ENCODE measurements at places on chromosomes 5 and 9. TPM values are rescaled to one million over a fixed set of nuclear protein-coding genes. Genes with fewer than 3 reads are reported as not detected.

DNA sequence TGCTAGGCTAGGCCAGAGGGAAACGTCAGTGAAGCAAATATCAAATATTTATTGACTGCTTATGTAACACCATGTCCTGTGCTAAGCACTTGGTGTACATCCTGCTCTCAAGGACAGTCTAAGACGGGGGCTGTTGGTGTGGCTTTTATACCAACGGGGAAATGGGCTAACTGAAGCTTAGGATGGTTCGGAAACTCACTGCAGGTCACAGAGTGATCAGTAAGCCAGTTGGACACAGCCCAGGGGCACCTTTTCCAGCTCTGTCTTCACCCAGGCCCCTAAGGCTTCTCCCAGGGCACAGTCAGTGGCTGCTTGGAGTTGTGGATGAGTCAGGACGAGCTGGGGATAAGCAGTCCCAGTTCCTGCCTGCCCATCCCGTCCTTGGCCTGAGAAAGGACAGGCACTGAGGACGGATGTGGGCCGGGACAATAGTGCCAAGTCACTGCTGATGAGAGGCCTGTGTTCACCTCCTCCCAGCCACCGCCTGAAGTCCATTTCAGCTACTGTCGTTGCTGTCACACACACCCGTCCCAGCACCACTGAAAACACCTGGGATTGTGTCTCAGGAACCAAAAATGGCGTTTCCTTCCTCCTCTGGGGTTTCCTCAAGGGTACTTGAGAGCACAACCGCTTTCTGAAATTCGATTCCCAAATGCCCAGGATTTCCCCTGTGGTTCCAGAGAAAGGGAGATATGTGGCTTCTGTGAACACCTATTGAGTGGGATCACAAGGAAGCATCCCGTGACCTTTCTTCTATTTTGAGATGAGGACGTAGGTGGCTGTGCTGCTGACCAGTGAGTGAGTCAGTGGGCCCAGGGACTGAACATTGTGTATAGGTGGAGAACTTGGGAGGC is 17.5 kb upstream of the SPRY4 start:
- no peak for DNase-seq
- peak overlapping the region; percentile 40 for H3K27ac ChIP-seq
- peaks cover 22% of the 10 kb centered on the region for H3K36me3 ChIP-seq

DNA sequence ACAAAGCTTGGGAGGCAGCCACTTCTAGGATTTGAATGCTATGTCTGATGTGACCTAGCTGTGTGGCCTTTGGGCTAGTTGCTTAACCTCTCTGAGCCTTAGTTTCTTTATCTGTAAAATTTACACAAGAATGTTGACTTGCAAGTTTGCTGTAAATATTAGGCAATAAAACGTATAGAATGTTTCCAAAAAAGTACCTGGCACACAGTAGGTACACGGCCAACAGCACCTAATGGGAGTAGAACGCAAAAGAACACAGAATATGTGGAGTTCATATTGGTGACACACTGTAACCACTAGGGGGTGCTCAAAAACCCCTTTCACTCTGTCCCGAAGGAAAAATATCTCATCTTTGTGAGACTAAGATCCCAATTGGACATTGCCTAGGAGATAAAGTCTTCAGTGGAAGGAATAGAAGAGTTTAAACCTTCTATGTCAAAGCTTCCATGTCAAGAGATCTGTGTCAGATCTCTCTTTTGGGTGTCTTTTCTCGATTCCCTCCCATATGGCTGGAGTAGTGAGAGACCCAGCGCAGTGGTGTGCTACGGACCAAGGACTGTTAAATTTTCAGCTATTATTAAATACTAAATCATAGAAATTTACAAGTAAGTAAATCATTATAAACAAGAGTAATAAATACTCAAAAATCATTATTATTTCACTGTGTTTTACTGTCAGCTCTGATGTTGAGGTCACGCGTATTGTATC is 145.4 kb upstream of the RAD23B start:
- H3K36me3 ChIP-seq = no peaks in the 10 kb centered on the region
- H3K4me3 ChIP-seq = no peak overlapping the region
- H3K27ac ChIP-seq = no peak overlapping the region
- peak; percentile 29 for DNase-seq
- H3K27me3 ChIP-seq = no peaks in the 10 kb centered on the region
- H3K4me1 ChIP-seq = peaks cover 4% of the 10 kb centered on the region

- no peaks in the 10 kb centered on the region for H3K27me3 ChIP-seq
- no peak overlapping the region for H3K27ac ChIP-seq
- DNase-seq = no peak
These were observed 157.8 kb upstream of the TNC start for GRCh38 chr9:115275753-115276152.

- no peak for DNase-seq
- no peaks in the 10 kb centered on the region for H3K27me3 ChIP-seq
- peaks cover 9% of the 10 kb centered on the region for H3K4me1 ChIP-seq
- no peak overlapping the region for H3K4me3 ChIP-seq
- H3K36me3 ChIP-seq = peaks cover 59% of the 10 kb centered on the region
- no peak overlapping the region for H3K27ac ChIP-seq
These were observed 8.8 kb downstream of the ETF1 start for GRCh38 chr5:138533973-138534941.

- no peak for DNase-seq
- no peaks in the 10 kb centered on the region for H3K4me1 ChIP-seq
- no peaks in the 10 kb centered on the region for H3K36me3 ChIP-seq
- no peak overlapping the region for H3K4me3 ChIP-seq
- H3K27ac ChIP-seq = no peak overlapping the region
These were observed 18.3 kb upstream of the TNFSF15 start for GRCh38 chr9:114824110-114824509.

DNA sequence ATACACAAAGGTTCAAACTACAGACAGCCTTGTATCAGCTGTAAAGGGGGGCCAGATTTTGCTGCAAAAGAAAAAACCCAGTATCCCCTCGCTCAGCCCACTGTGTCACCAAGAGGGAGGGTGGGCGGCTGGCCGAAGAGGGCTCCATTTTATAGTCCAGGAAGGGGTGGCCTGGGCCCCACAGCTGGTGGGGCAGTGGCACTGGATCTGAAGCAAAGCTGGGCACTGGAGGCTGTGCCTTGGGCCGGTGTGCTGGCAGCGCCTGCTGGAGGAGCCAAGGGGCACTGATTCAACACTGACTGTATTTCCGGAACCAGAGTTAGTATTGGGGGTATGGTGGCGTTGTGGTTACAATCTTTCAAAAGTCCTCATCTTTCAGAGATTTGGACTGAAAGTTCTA is 9.1 kb downstream of the BRD3 start:
- H3K27ac ChIP-seq = no peak overlapping the region
- no peaks in the 10 kb centered on the region for H3K36me3 ChIP-seq
- peaks cover 4% of the 10 kb centered on the region for H3K4me1 ChIP-seq
- no peak overlapping the region for H3K4me3 ChIP-seq

- H3K36me3 ChIP-seq = no peaks in the 10 kb centered on the region
- H3K27ac ChIP-seq = no peak overlapping the region
- H3K4me1 ChIP-seq = no peaks in the 10 kb centered on the region
- H3K27me3 ChIP-seq = peaks cover 28% of the 10 kb centered on the region
These were observed 93.9 kb downstream of the GRIA1 start for GRCh38 chr5:153584126-153584959.

- H3K27me3 ChIP-seq = no peaks in the 10 kb centered on the region
- no peak for DNase-seq
- no peak overlapping the region for H3K4me3 ChIP-seq
- no peaks in the 10 kb centered on the region for H3K4me1 ChIP-seq
- no peaks in the 10 kb centered on the region for H3K36me3 ChIP-seq
These were observed 45.6 kb upstream of the RNF130 start for GRCh38 chr5:180117000-180117725.

GRCh38 chr5:91329283-91329682 is 53.8 kb downstream of the ARRDC3 start:
- H3K4me1 ChIP-seq = peaks cover 22% of the 10 kb centered on the region
- no peak overlapping the region for H3K4me3 ChIP-seq

DNA sequence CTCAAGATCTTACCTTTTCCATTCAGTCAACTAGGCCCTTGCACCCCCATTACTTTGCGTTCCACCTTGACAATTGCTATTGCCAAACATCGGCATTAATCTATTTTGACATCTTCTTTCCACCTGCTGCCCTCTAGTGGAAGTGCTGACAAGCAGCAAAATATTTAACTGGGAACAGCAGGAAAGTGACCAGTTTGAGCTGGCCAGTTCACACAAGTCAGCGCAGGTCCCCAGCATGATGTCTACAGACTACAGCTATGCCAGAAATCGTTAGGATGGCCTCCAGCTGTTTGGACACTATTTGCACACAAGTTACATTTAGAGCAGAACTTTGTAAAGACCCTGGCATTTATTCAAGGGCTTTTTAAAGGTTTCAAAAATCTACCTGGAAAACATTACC is 160.1 kb downstream of the GHR start:
- peaks cover 17% of the 10 kb centered on the region for H3K27me3 ChIP-seq
- no peaks in the 10 kb centered on the region for H3K4me1 ChIP-seq
- peak; percentile 37 for DNase-seq
- no peak overlapping the region for H3K4me3 ChIP-seq
- no peaks in the 10 kb centered on the region for H3K36me3 ChIP-seq
- no peak overlapping the region for H3K27ac ChIP-seq

DNA sequence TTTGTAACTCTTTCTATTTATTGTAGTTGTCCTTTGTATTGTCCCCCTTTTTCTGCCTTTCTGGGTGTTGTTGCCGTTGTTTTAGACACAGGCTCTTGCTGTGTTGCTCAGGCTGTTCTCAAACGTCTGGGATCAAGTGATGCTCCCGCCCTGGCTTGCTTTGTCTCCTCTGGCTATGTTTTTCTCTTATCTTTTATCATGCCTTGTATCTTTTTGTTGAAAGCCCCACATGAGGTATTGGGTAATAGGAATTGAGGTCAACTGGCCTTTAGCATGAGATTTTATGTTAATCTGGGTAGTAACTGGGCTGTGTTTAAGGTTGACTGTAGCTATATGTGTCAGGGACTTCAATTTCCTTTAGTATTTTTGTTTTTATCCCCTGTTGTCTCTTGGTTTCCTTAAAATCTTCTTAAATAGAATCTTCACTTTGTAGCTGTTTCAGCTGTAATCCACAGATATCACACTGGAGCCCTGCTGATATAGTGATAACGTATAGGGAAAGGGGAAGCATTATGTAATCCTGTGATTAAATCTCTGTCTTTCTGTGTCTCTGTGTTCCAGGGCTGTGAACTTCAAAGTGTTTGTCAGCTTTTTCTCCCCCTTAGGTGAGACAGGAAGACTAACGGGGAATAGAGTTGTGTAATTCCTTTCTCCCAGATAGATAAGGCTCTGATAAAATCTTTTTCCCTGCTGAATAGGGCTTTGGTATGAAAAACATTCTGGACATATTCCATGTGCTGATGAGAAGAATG is 25.9 kb upstream of the CACNA1B start:
- H3K4me1 ChIP-seq = no peaks in the 10 kb centered on the region
- H3K4me3 ChIP-seq = no peak overlapping the region
- H3K27ac ChIP-seq = no peak overlapping the region
- no peaks in the 10 kb centered on the region for H3K36me3 ChIP-seq
- DNase-seq = no peak

DNA sequence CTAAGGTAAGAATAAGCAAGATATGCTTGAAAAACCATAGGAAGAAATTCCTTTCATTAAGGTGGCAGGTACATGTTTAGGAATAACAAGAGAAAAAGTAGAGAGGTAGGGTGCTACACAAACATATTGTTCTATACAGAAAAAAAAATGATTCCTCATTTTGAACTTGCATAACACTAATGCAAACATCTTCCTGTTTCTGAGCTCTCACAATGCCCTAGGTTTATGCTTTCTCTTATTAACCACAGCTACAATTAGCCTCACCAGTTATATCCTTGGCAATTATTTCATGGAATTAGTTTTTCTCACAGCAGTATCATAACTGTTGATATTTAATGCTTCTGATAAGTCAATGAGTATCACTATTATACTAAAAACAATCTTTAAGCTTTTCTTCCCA is 20.7 kb downstream of the CEMIP2 start:
- peaks cover 6% of the 10 kb centered on the region for H3K4me1 ChIP-seq
- no peak for DNase-seq
- no peak overlapping the region for H3K4me3 ChIP-seq
- H3K36me3 ChIP-seq = no peaks in the 10 kb centered on the region

- no peaks in the 10 kb centered on the region for H3K36me3 ChIP-seq
- DNase-seq = no peak
- no peak overlapping the region for H3K27ac ChIP-seq
- peaks cover 21% of the 10 kb centered on the region for H3K27me3 ChIP-seq
These were observed 1.3 kb downstream of the KCNN2 start for GRCh38 chr5:114362977-114363761.

DNA sequence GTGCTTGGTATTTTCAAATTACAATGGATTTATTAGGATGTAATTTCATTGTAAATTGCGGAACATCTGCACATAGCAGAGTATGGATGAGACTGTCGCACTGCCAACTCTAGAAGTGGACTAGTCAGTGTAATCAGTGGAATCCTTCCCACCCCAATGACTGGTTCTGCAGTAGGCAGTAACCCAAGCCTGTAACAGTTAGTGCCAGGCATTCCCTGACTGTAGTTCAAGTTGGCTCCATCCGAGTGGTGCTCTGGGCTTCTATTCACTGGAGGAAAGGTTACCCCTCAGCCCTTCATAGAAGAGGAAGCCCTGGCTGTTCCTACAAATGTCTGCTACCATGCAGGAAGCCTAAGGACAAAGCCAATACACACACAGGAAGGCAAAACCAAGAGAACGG is 23.2 kb downstream of the AK3 start:
- H3K4me3 ChIP-seq = no peak overlapping the region
- no peaks in the 10 kb centered on the region for H3K27me3 ChIP-seq
- H3K4me1 ChIP-seq = no peaks in the 10 kb centered on the region
- H3K27ac ChIP-seq = no peak overlapping the region

- H3K36me3 ChIP-seq = peaks cover 27% of the 10 kb centered on the region
- peaks cover 18% of the 10 kb centered on the region for H3K4me1 ChIP-seq
- DNase-seq = no peak
- peak overlapping the region; percentile 74 for H3K4me3 ChIP-seq
These were observed 32.3 kb downstream of the TNPO1 start for GRCh38 chr5:72848474-72849428.

Gene MSX2
- total RNA-seq = 11.3 TPM

Gene VAV2
- 33.2 TPM for total RNA-seq

Gene CDO1
- 0.17 TPM for total RNA-seq

Gene C5orf46
- not detected for total RNA-seq

Gene GOLGA2
- total RNA-seq = 67.0 TPM
